Adipocyte (in vitro differentiated cells): ENCODE measurements at places on chromosomes 5 and 9.
A peak's percentile ranks its signal among the peaks of the same experiment; 100 is the strongest.

- DNase-seq: no peak
Observed at GRCh38 chr5:157300564-157300963, 34.6 kb downstream of the CYFIP2 start.

GRCh38 chr5:87411973-87412629, 629 bp downstream of the CCNH start:
- peak; percentile 59 for DNase-seq

DNA sequence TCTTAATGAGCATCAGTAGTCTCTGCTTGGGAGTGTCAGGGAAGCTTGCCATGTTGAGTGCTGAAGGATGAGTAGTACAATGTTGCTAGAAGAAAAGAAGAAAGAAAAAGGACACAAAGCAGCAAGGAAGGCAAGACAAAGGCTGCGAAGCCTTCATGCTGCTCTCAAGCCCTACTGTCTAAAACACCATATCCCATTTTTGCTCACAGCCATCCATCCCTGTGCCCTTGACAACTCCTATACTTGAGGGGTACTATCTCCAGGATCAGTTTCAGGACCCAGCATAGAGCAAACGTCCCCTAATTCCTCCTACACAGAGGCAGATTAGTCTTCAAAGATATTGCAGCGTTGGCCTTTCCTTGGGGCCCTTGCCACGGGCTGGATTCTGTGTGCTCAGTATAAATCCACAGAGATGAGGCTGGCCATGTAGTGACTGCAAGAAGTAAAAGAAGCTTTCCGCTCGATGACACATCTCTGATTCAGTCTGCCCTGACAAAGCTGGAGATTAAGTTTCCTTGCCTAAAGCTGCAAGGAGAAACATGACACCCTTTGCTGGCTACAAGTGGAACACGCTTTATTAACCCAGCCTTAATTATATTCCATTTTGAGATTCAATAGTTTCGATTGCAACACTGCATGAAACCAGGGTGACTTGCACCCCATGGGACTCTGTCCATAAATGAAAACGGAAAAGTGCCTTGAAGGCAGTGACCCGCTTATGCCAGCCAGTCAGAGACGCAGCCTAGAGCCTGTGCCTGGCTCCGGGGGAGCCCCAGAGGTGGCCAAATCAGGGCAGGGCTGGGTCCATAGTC, 304.6 kb downstream of the ACTL7B start:
- peak; percentile 93 for DNase-seq

GRCh38 chr5:132102101-132102701, 28.6 kb downstream of the CSF2 start:
- no peak for DNase-seq

DNA sequence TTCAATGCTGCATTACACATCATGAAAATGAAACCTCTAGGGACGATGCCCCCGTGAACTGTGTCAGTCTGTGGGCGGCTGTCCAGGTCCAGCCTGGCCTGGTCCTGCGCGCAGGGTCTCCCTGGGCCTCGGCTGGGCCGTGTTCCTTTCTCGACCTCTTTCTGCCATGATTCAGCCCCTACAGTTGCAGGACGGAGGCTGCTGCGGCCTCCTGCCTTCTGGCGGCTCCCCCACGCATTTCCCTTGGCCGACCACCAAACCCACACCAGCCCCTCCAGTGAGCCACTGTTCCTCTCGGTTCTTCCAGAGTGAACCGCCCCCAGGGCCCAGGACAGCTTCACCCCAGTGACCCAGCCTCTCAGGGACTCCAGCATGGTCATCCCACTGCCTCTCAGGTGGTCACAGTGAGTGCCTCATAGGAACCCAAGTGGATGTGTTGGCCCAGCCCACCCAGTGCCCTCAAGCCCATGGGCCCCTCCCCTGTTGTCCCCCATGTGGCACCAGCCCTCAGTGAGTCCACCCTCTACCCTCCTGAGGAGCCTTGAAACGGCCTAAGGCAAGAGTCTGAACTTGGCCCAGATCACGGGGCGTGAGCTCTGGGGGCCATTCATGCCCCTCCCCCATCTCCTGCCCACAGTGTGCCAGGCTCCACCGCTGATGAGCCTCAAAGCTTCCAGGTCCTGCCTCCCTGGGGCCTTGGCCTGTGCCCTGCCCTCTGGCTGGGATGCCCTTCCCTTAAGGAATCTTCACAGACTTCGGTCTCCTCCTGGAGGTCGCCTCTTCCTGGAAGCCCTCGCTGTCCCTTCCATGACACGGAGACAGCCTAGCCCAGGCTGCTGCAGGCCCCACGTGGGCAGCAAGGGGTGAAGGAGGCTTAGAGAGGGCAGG, 10.0 kb upstream of the CLIC3 start:
- no peak for DNase-seq

DNA sequence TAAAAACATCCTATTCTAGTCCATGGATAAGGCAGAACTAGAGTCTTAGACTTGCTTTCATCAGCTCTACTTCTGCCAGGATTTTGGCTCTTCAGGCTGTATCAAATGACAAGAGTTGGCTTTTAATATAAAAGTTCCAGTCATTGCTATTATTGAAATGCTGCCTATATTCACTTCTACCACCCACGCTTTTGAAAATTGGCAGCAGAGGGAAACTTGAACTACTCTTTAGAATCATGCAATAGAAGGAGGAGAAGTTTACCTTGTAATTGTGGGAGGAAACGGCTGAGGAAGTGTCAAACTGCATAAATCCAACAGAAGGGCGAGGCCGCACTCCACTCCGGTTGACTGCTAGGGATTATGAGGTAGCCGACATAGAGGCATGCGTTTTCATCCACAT, 122.6 kb upstream of the BASP1 start:
- peak; percentile 63 for DNase-seq

DNA sequence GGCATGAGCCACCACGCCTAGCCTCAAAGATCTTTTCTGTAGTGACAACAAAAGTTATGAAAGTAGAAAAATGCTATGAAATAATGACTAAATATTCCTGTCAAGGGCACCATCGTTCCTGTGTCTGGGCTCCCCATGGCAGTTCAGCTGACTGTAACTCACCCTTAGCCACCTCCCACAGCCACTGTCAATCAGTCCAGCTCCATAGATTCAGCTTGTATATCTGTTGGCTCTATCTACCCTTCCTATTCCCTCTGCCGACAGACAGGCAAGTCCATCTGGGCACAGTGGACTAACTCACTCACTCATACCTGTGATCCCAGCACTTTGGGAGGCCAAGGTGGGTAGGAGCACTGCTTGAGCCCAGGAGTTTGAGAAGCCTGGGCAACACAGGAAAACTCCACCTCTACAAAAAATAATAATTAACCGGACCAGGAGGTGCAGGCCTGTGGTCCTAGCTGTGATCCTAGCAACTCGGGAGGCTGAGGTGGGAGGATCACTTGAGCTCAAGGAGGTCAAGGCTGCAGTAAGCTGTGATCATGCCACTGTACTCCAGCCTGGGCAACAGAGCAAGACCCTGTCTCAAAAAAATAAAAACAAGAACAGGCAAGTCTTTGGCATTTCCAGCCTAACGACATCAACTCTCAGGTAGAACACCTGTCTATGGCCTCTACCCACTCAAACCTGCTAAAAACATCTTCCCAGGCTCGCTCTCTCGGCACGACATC, 6.2 kb downstream of the CAMSAP1 start:
- DNase-seq: no peak
